ENCODE measurements at places on chromosomes 3 and 15.

DNA sequence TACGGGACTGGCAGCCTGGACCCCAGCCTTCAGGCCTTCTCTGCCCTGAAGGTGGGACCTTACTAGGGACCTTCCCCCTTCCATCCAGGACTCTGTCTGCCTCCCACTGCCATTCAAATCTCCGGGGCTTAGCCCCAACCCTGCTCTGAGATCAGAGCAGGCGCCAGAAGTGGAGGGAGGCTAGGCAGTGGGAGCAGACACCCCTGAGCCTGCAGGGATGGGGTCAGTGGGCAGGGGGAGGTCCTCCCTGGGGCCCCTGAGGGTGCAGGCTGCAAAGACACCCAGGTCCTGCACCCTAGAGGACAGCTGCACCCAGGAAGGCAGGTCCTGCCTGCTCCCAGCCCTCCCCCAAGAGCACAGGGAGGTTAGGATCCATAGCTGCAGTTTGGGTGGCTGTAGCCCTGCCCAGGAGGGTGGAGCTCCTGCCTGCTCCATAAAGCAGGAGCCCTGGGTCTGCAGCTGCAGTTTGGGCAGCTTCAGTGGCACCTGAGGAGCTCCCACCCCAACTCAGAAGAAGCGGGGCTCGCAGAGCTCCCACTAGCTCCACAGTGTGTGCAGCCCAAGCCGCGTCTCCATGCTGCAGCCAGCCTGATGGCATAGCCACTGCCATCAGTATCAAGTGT, 8.1 kb upstream of the POC1A start:
- no peak for DNase-seq

DNA sequence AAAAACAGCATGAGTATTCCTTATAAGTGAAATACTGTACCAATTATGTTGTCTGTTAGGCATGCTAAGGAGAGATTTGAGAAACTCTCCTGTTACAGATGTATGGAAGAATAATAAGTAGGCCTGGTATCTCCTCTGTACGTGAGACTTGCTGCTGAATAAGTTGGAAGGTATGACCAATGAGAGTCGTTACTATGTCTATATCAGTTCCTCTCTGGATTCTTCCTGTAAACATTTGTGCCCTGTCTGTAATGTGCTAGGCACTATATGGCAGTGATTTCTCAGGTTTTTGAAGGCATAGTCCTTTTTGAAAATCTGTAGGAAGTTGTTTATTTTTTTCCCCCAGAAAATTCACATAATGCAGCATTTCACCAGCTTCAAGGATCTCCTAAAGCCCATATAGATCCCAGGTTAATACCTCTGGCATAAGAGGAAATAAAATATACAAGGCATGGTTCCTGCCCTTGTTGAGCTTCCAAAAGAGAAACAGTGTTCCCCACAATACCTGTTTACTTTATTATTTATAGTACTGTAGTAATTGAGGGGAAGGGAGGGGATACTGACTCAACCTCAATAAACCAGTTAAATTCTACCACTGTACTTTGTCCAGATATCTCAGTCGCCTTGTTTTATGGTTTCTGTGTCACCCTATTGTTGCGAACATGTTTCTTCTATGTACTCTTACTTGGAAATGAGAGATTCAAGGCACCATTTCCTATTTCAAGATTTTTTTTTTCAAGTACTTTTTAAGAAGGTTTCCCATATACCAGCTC, 28.6 kb downstream of the MAP2K5 start:
- no peak for DNase-seq

GRCh38 chr3:31289584-31289983, 243.1 kb upstream of the STT3B start:
- DNase-seq = no peak

- DNase-seq = no peak
Observed at GRCh38 chr3:73448761-73449301, 175.9 kb downstream of the PDZRN3 start.

GRCh38 chr3:150030841-150031240, 60.1 kb upstream of the PFN2 start:
- no peak for DNase-seq

DNA sequence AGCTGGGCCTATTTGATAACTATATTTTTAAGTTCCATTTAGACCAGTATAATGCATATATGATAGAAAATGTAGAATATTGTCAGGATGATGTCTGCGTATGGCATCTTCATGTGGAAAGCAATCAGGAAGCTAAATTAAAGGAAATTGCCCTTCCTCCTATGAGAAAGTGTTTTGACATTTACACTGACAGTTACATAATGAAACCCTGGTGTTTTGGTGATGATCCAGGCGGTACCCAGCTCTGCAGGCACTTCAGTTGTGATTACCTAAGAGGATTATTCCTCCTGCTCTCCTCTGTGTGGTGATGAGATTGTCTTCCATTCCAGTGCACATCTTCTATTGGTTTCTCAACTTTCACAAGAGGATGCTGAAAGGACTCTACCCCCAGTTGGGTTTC, 126.5 kb upstream of the MITF start:
- DNase-seq = no peak

DNA sequence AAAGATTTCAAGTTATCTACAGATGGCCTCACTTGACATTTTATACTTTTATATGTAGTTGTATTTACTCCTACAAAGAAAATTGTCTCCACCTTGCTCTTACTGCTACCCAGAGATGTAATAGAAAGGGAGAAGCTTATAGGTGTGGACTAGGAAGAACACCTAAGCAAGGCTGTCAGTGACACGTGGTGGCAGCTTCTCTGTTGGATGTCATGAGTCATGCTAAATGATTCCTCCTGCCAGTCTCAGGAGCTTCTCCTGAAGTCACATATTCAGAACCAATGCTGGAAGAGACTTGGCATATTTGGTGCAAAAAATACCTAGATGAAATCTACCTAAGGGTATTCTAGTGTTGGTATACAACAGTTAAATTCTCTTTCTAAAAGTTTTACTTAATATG, 184.7 kb downstream of the LRRC3B start:
- DNase-seq = no peak

GRCh38 chr3:134037168-134037567, 7.4 kb upstream of the SLCO2A1 start:
- no peak for DNase-seq

DNA sequence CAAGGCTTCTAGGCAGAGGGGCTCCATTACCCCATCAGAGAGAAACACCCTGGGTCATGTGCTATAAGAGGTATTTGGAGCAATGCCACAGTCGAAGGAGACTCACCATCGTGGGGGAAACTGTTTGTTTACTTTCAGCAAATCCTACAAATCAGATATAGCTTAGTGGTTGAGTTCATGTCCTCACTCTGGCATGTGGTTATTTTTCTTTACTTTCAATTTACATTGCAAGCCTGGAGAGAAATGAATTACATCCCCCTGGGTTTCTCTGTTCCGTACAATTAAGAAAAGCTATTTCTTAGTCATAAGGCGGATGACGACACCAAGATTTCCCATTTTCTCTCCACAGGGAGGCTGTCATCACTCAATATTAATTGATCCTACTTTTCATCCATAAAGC, 36.9 kb downstream of the RFTN1 start:
- DNase-seq = no peak

- no peak for DNase-seq
Observed at GRCh38 chr15:69704229-69704628, 251.6 kb downstream of the RPLP1 start.

DNA sequence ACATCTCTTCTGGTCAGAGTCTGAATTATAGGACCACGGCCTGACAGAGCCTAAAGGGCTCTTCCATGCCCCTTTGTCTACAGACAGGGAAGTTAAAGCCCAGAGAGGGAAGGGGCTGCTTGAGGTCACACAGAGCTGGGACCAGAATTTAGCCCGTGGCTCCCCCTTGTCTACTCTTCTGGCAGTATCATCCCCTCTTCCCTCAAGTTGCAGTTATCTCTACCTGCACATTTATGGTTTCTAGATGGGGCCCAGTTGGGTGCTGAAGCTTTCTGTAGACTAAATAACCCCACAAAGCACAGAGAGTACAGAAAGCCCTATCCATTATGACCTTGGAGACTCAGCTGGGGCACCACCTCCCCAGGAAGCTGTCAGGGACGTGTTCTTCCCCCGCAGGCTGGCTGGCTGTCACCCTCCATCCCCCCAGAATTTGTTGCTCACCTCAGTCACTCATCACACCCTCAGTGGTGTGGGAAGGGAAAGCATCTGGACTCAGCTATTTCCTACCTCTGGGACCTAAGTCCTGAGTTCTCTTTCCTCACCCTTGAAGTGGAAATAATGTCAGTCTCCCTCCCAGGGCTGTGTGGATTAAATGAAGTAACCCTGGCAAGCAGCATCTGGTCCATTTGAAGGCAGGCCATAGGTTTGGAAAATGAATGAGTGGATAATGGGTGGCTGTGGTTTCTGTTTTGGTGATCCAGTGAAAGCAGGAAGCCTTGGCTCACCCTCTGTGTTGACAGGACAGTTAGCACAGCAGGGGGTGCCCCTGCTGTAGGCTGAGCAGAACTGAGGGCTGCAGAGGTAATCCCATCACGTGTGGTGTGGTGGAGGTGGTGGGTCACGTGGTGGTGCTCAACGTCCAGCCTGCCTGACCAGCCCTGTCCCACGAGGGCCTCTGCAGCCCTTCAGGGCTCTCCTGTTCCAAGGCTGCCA, 16.3 kb downstream of the ACOX2 start:
- no peak for DNase-seq

DNA sequence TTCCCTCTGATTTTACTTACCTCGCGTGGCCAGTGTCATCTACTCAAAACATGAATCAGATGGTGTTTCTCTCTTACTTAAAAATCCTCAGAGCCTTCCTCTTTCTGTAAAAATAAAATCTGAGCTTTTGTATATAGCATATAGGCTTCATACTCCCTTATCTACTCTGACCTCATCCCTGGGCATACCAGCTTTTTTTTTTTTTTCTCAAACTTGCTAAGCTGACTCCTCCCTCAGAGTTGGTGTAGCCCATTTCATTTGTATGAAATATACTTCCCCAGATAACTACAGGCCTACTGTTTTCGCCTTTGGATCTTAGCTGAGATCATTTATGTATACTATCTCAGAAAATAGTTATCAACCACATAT, 648.9 kb upstream of the ALCAM start:
- DNase-seq = no peak

GRCh38 chr3:44932986-44933944, 42.7 kb downstream of the ZDHHC3 start:
- DNase-seq = no peak

DNA sequence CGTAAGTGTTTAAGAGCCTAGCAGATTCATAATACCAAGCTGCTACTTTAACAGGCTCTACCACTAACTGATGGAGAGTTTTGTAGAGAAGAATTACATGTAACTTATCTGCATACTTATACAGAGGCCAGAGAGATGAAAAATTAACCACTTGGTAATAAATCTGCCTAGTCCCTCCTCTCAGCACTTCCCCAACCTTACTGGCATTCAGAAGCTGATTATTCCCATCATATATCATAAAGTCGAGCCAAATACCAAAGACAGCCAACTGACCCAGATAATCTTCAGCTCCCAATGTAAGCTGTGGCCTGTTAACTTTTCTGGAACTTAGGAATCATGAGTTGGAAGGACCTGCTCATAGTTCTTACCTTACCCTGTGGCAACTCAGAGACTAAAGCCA, 25.5 kb upstream of the CSPG5 start:
- no peak for DNase-seq

GRCh38 chr15:60326824-60327654, 70.7 kb downstream of the ANXA2 start:
- DNase-seq = peak; percentile 51

GRCh38 chr3:103105206-103105605, 670.4 kb downstream of the ZPLD1 start:
- no peak for DNase-seq

DNA sequence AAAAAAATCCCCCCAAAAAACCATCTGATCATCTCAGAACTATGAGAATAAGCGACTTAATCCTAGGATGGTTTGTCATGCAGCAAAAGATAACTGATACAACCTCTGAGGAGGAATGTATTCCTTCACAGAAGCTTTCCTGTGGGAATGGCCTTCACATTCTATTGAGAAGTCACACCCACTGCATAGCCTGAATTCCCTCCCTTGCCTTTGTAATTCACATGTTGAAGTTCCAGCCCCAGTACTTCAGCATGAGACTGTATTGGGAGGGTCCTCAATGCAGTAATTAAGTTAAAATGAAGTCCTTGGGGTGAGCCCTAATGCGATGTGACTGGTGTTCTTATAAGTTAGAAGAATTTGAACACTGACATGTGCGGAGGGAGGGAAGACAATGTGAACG, 395.2 kb downstream of the TUSC7 start:
- DNase-seq = no peak

GRCh38 chr15:56272454-56272853, 28.8 kb upstream of the RFX7 start:
- no peak for DNase-seq

DNA sequence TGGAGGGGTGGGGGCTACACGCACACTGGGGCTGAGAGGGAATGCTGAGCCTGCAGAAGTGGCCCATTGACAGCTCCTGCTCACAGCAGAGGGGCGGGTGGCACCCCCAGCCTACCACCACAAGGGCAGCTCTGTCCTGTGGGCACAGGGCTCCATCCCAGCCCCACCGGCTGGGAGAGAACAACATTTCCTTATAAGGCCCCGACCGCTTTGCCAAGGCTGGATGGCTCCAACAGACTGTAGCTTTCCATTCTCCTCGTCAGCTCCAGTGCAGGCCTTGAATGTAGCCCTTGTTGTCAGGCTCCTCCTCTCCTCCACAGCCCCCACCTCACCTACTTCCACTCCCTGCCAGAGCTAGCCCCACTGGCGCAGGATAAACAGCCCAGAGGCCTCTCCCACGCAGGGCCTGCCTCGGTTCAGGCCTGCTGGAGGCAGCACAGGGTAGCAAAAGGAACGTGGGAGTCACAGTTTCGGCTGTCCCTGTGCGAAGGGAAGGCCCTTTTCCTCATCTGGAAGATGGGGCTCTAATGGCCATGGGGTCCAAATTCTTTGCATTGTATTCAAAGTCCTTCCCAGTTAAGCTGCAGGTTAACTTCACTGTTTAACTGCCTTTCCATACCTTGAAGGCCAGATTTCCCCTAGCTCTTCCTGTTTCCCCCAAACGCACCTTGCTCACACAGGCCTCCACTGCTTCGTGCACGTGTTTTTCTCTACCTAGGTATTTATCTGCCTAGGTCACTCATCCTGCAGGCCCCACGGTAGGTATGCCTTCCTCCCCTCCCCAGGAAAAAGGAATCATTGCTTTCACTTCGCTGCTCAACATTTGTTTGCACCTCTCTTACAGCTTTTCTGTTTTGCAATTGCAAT, 101.6 kb upstream of the LPP start:
- DNase-seq = no peak

GRCh38 chr3:79815478-79815877, 47.7 kb upstream of the ROBO1 start:
- no peak for DNase-seq

GRCh38 chr3:24315971-24316370, 178.7 kb downstream of the THRB start:
- DNase-seq = no peak

All from NCI-H1694 treated with DMSO at 0.1 percent for 48 hours (cell line).